DMS 273 treated with DMSO at 0.1 percent for 48 hours (cell line): ENCODE measurements at places on chromosomes 6 and 20.
A peak's percentile ranks its signal among the peaks of the same experiment; 100 is the strongest.

GRCh38 chr6:20868397-20869096 is 334.3 kb downstream of the CDKAL1 start:
- DNase-seq: peak; percentile 90

DNA sequence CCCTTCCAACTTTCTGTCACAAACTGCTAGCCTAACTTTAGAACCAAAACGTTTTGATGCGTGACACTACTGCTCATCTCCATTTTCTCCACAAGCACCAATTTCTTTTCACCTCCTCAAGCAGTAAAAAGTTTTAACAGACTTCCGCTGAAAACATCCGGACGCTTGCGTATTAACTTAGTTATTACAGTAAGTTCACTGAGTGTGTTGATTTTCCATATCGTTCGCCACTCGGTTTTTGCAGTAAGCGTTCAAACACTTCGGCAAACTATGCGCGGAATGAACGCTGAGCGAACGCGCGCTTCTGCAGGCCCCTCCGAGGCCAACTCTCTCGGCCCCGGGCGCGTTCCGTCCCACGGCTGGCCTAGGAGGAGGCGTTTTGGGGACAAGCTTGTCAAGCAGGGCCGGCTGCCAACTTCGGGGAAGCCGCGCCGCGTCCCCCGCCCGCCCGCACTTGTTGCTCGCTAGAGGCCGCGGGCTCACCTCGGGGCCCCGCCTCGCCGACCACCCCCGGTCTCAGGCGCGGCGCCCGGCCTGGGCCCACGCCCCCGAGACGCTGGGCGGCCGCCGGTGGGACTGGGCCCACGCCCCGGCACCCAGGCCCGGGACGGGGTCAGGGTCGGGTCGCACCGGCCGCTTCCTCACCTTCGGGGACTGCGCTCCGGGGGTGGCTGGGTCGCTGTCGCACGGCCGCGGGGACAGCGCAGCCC is 945 bp downstream of the PHF10 start:
- DNase-seq: no peak

- no peak for DNase-seq
These were observed 250.6 kb downstream of the FARS2 start for GRCh38 chr6:5511954-5512353.

DNA sequence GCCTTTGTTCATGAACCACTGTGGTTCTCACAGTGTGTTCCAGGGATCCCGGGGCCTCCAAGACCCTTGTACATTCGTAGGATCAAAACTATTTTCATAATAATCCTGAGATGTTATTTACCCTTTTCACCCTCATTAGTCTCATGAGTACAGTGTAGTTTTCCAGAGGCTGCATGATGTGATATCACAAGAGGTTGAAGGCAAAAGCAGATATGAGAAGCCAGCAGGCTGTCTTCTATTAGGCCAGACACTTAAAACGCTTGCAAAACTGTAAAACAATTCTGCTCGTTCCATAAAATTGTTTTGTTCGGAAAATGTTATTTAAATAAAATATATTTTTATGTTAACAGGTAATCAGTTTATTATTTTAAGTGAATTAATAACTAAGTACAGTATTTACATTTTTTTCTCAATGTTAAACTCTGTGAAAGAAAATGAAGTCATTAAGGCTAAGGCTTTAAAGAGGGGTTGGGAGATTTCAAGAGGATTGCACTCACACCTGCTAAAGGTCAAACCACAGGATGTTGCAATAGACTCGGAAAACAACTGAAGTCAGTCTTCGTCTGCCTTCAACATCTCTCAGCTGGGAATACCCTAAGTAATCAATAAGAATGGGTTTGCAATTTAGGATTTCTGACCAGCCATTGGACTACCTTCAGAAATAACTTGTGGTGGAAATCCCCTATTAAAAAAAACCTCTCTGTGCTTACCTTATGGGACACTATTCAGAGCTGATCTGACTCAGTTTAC is 474.2 kb downstream of the KIF16B start:
- no peak for DNase-seq

GRCh38 chr6:35498422-35499067 is 1.7 kb upstream of the TEAD3 start:
- DNase-seq: no peak

DNA sequence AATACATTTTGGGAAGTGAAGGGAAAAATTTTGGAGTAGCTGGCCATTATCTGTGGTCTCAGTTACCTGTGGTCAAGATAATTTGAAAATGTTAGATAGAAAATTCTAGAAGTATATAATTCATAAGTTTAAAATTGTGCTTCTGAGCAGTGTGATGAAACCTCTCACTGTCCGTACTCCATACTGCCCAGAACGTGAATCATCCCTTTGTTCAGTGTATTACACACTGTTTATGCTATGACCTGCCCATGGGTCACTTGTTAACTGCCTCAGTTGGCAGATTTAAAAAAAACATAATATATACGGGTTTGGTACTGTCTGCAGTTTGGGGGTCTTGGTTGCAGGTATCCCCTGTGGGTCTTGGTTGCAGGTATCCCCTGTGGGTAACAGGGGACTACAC is 4.1 kb upstream of the CALHM5 start:
- no peak for DNase-seq

DNA sequence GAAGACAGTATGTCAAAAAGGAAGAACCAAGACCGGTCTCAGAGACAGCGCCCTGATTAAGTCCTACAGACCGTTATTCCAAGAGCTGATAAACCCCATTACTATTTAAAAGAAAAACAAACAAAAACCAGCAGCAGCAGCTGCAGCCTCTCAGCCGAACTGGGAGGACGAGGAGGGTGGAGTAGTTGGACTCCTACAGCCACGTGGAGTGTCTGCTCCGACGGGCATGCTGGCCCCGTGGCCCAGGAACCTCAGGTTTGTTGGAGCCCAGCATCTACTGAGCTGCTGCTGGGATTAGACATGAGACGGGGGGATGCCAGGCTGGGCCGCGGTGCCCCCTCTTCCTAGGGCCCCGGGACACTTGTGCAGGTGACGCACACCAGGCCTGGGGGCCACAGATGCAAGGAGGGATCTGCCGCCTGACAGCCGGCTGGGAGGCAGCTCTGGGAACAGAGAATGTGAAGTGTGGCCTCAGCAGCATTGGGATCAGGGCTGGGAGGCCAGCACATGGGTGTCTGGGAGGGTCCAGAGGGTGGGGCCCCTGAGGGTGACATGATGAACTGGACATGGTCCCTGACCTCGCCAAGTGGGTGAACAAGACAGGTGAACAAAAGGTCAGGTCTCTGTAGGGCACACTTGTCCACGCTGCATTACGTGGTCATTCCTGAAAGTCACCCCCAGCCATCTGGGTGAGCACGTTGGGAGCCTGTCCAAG is 2.9 kb upstream of the ZBTB46 start:
- DNase-seq: no peak

GRCh38 chr6:136736281-136736960 is 55.9 kb downstream of the MAP3K5 start:
- no peak for DNase-seq

DNA sequence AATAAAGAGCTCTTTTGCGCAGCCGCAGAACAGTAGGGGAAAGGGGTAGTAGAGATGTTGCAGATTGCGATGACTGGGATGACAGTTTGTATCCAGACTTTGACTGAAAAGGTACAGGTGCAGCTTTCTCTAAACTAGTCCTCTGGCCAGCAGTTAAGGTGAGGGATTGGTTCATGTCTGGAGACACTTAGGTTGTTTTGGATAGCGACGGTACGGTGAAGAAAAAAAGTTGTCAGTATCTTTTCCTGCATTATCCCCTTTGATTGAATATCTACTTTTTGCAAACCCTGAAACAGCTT is 537 bp downstream of the PRR3 start:
- no peak for DNase-seq

DNA sequence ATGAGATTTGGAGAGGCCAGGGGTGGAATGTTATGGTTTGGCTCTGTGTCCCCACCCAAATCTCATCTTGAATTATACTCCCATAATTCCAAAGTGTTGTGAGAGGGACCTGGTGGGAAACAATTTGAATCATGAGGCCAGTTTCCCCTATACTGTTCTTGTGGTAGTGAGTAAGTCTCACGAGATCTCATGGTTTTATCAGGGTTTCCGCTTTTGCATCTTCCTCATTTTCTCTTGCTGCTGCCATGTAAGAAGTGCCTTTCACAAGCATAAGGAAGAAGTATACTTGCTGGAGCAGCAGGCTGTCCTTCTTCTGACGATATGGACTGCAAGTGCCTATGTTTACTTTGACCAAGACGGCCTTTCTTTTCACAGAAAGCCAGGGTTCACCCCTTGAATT is 270.5 kb downstream of the ESR1 start:
- DNase-seq: no peak

DNA sequence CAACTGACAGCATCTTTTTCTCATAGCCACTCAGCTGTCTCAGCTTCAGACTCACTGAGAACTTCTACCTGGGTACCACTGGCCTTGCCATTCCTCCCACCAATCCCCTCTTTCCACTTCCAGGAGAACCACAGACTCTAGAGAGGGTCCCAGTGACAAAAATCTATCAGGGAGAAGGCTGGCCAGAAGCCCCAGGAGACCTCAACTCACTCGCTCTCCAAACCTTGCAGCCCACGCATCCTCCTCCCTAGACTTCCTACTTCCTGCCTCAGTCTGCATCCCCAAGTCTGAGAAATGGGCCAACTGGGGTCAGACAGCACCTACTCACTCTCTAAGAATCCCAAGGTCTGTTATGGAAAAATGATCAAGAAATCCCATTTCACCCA is 1.2 kb downstream of the TMEM239 start:
- DNase-seq: no peak

DNA sequence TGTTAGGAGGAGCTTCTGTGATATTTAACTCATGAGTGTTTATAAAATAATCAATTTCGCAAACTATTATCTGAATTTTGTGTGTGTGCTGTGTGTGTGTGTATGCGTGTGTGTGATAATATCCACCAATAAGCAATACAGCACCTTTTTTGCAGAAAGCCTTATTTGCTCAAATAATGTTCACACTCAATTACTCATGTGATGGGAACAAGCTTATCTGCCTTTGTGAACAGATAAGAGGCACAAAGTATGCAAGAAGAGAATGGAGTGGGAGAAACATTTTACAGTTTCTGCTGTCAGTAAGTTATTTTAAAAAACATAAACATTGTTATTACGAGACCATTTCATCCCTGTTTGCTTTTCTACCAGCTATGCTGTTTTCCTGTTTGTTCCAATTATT is 36.7 kb upstream of the PTPRK start:
- DNase-seq: no peak

DNA sequence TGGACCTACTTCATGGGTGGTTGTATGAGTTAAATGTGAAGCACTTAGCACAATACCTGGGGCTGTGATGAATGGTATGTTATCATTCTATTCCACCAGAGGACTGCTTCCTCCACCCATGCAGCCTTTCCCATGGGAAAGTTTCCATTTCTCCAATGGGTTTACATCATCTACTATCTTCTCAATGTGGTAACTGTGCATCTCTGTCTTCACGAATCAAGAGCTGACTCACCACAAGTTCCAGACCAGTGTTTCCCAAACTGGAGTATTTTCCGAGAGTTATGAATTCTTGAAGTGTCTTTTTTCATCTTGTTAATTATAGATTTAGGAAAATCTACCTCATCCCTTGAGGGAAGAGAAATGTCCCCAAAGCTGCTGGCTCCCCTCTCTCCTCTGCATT is 182.8 kb downstream of the UNC5CL start:
- DNase-seq: no peak

- peak; percentile 27 for DNase-seq
These were observed 360.1 kb downstream of the SAMD5 start for GRCh38 chr6:147868427-147869190.

DNA sequence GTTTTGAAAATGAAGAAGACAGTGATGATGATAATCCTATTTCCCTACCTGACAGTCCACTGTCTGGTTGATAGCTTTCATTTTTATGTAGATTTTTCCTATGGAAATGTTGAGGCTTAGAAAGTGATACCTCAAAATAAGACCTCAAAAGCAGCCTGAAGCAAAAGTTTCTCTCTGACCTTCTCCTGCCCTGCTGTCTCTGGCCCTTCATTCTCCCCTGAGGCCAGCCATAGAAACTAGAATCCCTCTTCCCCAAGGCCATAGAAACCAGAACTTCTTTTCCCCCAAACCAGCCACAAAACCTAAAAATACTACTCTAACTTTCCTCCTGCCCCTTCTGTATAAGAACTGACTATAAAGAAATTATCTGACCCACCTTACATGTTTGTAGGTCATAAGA is 52.6 kb upstream of the GCM1 start:
- no peak for DNase-seq

DNA sequence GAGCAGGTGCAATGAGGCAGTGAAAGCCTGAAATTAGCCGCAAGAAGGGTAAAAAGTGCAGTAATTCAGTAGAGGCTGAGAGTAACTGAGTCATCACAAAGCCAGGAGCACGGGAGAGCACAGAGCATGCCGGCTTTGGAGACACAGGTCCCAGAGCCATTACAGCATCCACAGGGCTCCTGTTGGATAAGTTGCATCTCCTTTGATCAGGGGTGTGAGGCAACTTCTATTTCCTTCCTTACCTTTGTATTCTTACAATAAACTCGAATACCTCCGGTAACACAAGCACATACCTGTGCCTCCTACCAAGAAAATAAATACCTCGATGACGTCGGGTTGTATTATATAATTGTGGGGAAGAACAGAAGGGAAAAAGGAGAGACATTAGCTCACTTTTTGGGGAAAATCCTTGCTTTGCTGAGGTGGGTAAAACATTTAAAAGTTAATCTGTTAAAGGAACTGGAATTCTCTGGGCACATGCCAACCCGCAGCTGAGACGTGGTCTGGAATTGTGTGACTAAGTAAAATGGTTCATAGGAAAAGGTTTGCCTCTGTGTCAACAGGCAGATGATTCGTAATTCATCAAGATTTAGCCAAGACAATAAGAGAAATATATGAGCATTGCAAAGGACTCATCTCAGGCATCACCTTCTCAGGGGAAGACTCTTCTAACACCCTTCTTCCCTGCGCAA is 360.7 kb upstream of the ZFP64 start:
- no peak for DNase-seq

GRCh38 chr20:8121666-8122065 is 10.4 kb upstream of the PLCB1 start:
- DNase-seq: no peak

- DNase-seq: no peak
These were observed 18.7 kb downstream of the NANP start for GRCh38 chr20:25605148-25605547.

DNA sequence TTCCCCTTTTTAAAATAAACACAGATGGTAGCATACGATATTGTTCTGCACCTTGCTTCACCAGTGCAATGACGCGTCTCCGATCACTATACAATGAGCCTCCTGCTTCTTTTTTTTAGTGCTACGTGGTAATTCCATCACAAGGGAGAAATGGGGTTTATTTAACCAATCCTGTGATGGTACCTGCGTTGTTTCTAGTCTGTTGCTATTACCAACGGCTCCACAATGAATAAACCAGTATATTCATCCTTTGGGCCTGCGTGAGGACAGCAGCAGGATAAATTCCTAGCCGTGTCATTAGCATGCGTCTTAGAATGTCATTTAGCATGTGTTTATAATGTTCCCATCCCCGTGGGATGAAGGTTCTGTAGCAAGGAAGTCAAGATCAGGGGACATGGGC is 42.9 kb downstream of the GNAS-AS1 start:
- no peak for DNase-seq

- DNase-seq: no peak
These were observed 22.8 kb upstream of the TAF4 start for GRCh38 chr20:62088258-62089127.
